NCI-H2107 (cell line): ENCODE measurements at places on chromosomes 1 and 21.

- no peak for DNase-seq
Observed at GRCh38 chr1:47436979-47437446, 831 bp upstream of the FOXD2 start.

- no peak for DNase-seq
Observed at GRCh38 chr1:106344494-106344893, 712.0 kb upstream of the PRMT6 start.

DNA sequence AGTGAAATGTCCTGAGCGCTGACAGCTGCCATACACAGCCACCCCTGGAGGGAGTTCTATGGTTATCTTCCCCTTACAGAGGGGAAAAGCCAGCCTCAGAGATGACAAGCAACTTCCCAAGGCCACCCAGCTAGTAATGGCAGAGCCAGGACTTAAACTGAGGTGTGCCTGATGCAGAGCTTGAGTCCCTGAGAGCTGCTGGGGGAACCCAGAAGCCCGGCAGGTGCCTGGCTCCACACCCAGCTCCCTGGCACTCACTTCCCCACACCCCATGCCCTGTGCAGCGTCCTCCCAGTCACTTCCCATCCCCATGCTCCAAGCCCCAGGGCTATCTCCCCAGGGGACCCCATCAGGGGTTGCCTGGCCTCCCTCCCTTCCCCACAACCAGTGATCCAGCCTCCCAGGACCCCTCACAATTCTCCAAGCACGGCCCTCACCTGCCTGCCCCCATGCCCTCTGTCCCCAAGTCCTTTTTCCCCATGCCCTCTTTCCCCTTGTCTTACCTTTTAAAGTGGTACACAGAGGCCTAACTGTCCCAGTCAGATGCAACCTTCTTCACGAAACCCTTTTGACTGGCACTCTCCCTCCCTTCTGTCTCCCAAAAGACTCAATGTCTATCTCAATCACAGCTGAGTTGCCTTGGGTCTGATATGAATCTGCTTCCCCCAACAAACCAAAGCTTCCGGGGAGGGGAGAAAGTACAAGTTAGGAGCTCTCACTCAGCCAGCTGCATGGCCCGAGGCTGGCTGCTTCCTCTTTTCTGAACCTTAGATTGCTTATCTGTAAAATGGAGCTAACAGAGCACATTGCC lies 39.8 kb upstream of the LRP8 start:
- DNase-seq: no peak

DNA sequence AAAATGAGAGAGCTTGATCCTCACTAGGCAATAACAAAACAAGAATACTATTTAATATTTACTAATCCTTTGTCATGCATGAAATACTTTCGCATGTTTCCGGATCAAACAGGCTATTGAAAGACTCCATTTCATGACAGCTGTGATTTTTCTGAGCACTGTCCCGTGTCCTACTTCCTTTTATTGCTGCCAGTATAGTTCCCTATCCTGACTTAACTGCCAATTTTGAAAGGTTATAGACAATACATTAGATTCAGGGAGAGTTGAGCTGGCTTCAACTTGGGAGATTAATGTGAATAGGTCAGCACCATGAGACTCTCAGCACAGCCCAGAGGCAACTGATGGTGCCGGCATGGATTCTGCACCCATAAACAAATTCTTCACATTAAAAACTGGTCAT lies 225.8 kb downstream of the VAV3 start:
- DNase-seq: no peak
